ENCODE measurements at places on chromosomes 11 and 22. TPM values are rescaled to one million over a fixed set of nuclear protein-coding genes. Genes with fewer than 3 reads are reported as not detected.

The CASP5 gene
- total RNA-seq: not detected

The BUD13 gene
- total RNA-seq: 15.0 TPM

The C1QTNF4 gene
- total RNA-seq: 3.4 TPM

The CD3E gene
- 6.9 TPM for total RNA-seq

GRCh38 chr11:70623906-70624597, 225.7 kb downstream of the CTTN start:
- no peak for DNase-seq

GRCh38 chr22:22865311-22866072, 22.1 kb upstream of the IGLL5 start:
- DNase-seq: peak; percentile 64

GRCh38 chr11:27477831-27478230, 5.2 kb upstream of the LGR4 start:
- DNase-seq: no peak

- no peak for DNase-seq
Observed at GRCh38 chr11:86314636-86315035, 12.6 kb downstream of the HIKESHI start.

- DNase-seq: no peak
Observed at GRCh38 chr11:35814720-35815305, 129.0 kb upstream of the LDLRAD3 start.

- DNase-seq: no peak
Observed at GRCh38 chr22:34645375-34645774, 420.6 kb upstream of the ISX start.

DNA sequence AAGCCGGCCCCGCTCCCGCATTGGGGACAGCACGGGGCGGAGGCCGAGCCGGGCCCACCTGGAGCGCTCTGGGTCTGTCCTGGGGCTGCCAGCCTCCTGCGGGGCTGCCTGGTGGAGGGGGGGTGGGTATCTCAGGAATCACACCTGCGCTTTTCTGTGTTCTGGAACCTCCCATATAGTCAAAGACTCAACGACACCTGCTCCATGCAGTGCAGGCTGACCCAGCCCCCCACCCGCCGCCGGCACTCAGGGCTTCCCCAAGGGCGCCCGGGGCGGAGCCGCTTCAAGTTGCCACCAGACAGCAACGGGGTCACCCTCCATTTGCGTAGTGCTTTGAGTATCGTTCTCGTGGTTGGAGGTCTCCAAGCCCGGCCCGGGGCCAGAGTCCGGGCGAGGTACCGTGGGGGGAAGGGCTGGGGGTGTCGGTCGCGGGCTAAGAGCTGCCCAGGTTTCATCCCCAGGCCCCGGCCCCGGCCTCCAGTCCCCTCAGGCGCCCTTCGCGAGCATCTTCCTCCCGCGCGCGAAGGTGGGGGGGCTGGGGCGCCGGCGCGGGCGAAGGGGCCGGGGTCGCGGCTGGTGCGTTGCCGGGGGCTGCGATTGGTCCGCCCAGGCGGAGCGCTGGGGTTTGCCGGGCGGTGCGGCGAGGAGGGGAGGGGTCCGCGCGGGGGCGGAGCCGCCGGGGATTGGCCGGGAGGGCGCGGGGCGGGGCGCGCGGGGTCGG, 6.6 kb downstream of the TSPAN4 start:
- no peak for DNase-seq

DNA sequence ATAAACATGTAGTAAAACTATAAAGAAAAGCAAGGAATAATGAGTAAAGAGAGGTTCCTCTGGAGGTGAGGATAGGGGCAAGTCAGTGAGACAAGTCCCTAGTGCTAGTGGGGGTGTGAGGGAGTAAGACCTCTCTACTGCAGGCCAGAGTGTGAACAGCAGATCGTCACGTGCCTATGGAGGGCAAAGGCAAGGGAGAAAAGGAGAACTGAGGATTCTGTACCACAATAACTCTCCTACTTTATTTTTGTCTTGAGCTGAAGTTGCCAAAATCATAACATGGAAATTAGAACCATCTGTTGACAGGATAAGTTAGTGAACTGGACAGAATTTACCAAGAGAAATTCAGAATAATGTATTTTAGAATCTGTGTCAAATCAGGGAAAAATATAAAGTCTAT, 77.6 kb downstream of the ENTHD1 start:
- no peak for DNase-seq

GRCh38 chr11:120457996-120458395, 53.6 kb upstream of the GRIK4 start:
- no peak for DNase-seq

DNA sequence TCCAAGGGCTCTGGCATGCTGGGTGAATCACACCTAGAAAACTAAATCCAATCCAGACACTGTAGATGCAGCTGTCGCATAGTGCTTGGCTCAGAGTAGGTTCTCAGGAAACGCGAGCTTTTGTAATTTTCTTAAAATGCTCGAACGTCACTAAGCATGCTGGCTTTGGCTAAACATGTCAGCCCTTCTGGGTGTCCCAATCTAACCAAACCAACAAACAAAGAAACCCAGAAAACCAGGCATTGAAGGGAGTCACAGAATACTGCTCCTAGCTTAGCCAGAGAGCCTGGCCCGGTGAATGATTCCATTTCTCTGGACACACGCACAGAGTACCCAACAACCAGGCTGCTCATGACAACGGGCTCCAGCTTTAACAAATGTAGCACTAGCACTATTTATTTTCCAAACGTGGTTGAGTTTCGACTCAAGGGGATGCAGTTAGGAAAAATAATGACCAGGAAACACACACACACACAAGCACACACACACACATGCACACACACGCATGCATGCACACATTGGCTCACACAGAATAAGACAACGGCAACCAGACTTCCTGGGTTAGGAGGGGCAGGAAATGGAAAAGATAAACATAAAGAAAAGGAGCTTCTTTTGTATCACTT, 492.6 kb downstream of the MIAT start:
- DNase-seq: no peak

- DNase-seq: no peak
Observed at GRCh38 chr22:49549256-49550140, 278.2 kb downstream of the BRD1 start.

DNA sequence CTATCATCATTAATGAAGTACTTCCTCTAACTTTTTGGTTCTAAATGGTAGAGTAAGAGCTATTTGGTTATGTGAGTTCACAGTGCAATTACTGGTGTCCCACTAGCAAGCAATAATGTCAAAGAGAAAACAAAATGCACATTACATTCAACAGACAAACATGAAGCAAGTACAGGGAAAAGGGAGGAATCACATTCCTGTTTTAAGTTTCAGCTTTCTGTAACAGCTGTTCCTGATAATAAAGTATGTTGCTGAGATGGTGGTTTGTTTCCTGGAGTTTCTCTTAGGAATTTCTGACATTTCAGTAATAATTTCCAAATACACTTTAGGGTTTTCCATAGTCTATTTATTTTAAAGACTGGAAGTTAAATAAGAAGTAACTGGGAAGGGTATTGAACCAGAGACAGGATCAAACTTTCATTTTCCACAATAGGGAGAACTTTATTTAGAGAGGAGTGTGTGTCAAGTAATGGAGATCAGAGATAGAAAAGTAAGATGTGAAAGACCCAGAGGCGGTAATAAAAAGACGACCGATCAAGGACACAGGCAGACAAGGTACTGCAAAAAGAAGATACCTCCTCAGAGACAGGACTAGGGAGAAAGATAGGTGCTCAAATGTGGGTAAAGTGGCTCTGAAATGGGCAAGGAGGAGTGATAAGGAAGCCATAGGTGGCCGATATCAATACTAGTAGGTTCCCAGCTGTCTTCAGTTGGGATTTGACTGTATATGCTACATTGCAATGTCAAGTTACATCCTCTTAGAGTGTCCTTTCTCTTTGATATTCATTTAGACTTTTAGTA, 20.8 kb upstream of the CLNS1A start:
- no peak for DNase-seq

Data from vagina (tissue), 2 donors.